ENCODE measurements at places on chromosomes 11 and 22.
A peak's percentile ranks its signal among the peaks of the same experiment; 100 is the strongest.

- no peak for DNase-seq
Measured at GRCh38 chr11:44267006-44267749, 42.8 kb downstream of the ALX4 start.

DNA sequence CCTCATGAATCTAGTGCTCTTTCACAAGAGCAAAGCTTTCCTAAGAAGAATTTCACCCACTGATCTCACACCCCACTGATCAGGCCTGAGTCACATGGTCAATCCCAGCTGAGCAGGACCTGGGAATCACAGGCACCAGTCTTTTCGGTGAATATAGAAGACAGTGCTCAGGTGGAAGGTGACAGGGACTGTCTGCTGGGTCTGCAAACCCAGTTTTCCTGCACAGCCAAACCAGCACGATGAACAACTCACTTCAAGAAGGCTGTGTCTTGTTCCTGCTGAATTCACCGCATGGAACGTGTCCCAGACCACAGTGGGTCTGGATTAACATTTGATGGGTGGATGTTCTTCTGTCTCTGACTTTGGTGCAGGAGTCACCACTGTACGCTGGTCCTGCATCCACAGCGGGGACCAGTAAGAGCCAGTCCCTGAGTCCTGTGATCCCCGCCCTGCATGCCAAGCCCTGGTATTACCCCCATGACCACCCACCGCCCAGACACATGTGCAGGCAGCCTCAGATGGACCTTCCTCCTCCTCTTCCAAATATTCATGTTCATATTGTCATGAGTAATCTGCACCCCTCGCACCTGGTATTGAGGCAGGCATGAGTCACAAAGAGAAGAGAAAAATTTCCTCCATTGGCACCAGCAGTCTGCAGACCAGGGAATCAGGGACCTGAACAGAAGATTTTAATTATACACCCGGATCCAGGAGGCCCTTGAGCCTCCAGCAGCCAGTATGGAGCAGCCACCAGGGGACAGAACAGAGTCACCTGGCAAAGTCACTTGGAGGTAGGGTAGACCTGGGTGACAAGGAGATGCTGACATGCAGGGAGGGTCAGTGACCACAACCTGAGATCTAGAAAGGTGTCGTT, 8.6 kb upstream of the IGLL5 start:
- no peak for DNase-seq

DNA sequence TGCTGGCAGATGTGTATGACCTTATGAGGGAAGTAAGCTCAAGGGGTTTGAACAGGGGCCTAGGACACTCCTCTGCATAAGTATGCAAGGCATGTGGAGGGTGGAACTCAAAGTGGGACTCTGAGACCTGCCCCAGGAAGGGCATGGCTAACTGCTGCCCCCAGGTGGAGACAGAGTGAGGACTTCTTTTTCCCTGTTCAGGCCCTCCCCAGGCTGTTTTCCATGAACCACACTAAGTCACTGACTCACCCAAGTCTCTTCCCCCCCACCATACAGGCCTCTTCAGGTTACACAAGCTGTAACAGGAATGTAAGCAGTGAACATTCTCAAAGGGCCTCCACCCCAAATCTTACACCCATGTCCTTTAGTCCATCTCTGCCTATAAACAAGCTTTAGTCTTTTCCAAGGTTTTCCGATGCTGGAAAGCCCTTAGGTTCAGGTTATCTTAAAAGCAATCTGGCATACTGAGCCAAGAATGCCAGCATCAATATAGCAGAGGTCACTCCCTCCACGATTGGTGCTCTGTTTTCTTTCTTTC, 13.1 kb downstream of the EEF1G start:
- peak; percentile 81 for DNase-seq

DNA sequence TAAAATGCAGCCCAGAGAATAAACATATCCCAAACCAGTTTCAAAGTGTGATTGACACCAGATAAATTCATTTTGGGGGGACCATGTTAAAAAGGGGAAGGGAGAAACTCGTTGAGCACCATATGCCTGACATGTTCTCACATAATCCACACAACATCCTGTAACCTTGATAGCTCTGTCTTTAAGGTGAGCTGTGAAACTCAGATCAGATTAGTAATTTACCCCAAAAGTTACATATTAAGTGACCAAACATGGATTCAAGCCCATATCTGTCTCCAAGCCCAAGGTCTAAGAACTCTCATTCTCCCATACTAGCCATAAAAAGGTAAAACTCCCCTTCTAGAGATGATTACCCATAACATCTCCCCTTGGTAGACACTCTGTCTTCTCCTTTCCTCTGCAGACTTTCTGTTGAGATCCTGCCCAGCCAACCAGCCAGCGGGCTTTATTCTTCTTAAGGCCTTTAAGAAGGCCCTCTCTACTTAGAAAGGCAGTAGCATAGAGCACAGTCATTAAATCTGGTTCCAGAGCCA, 150.7 kb downstream of the CCDC34 start:
- no peak for DNase-seq

DNA sequence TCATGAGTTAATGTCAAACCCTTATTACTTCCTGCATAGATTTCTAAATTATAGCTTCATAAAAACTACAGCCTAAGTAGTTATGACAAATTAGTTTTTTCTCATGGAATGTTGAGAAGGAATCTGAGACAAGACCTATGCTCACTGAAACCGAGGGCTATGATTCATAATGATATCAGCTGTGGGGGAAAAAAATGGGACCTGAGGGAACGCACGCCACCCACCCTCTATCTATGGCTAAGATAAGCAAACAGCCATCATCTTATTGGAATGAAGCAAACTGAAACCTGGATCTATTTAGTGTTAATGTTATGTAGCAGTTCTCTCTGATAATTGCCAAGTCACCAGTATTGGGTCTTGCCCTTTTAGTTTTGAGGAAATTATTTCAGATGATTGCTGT, 906.9 kb upstream of the RAG2 start:
- no peak for DNase-seq

DNA sequence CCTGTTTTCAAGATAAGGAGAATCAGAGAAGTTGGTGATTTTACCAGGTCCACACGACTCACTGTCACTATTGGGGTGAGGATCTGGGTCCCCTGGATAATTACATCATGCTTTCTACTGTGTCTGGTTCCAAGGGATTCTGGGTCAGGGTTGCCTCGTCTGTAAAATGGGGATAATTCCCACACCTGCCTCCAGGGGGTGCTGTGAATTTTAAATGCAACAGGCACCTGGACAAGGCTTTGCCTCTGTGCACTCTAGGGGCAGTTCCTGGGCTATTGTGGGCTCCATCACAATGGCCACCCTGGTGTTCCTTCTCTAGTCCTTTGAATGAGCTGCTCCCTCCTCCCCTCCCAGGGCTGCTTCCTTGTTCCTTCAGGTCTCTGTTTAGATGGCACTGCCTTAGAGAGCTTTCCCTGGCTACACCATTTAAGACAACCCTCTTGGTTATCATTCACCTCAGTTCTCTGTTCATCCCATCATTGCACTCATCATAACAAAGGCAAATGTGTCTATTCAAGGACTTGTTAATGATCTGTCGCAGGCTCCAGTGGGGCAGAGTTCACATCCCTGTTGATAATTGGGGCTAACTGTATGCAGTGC, 178.6 kb downstream of the MIAT start:
- peak; percentile 17 for DNase-seq

DNA sequence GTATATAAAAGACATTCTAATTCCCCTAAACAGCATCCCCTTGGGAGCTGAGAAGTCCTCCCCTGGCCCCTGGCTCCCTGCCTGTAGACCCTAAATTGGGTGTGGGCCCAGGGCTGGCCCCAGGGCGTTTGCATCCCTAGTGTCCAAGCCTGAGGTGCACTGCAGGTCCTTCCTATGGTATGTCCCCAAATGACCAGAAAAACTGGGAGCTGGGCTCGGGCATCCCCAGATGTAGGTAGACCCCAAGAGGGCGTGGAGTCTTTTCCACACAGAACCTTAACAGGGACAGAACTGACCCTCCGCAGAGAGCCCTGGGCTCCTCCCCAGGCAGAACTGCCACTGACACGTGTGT, 782 bp upstream of the OSBPL5 start:
- DNase-seq = no peak

GRCh38 chr11:65906602-65907001, 6.4 kb upstream of the FOSL1 start:
- no peak for DNase-seq

DNA sequence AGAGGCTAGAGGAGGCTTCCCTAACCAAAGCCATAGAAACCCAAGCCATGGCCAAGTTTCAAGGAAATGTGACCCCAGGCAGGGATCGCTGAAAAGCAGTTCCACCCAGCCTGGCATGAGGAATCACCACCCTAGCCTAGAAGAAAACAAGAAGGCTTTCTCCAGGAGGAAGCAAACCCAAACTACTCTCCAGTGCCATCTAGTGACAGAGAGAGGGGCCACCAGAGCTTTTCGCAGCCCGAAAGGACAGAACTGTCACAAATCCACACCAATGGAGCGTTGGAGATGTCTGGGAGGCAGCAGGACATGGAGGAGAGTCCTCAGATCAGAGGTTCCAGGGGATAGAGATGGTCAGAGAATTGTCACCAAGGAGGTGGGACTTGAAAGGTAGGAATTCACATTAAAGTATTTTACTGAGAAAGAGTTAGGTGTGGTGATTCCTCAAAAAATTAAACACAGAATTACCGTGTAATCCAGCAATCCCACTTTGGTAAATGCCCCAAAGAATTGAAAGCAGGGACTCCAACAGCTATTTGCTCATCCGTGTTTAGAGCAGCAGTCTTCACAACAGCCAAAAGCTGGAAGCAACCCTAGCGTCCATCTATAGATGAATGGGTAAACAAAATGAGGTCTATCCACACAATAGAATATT, 67.3 kb upstream of the NUP50 start:
- DNase-seq = peak; percentile 12

DNA sequence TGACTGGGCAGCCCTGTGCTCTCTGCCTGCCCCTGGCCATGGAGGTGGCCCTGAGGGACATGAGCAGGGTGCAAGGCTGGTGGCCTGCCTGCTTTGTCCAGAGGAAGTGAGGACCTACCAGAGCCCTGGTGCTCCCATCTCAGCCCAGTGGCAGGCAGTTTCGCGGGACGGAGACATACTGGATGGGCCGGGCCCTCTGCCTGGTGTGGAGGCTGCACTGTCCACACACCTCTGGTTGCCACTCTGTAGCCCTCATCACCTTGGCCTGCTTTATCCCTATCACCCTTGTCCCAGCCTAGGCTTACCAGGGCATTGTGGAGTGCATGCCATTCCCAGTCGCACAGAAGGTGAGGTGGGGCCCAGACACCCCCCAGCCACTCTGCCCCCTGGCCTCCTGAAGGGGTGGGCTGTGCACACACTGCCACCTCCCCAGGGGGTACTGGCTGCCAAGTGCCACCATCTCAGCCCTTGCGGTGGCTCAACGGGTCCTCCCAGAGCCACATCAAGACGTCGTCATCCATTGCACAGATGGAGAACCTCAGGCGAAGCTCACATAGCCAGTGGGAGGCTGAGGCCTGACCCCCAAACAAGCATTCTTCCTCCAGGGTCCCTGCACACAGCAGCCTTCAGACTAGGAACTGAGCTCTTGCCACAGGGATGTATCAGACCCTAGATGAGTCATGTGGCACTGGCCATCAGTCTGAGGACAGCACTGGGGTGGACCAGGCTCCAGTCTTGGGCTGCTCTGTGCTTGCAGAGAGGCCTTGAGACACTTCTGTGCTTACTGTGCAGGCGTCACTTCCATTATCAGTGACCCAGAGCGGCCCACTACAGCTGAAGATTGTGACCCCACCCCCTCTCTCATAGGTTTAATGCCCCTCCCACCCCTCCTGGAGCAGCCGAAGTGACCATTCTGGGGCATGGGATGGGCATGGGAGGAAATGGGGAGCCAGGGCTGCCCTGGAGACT, 176.1 kb downstream of the IGLL1 start:
- DNase-seq = no peak

DNA sequence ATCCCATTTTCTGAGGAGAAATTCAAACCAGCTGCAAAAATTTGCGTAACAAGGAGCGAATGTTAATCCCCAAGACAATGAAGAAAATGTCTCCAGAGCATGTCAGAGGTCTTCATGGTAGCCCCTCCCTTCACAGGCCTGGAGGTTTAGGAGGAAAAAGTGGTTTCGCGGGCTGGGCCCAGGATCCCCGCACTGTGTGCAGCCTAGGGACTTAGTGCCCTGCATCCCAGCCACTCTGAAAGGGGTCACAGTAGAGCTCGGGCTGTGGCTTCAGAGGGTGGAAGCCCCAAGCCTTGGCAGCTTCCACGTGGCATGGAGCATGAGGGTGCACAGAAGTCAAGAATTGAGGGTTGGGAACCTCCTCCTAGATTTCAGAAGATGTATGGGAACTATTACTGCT, 87.4 kb downstream of the BRD1 start:
- no peak for DNase-seq

DNA sequence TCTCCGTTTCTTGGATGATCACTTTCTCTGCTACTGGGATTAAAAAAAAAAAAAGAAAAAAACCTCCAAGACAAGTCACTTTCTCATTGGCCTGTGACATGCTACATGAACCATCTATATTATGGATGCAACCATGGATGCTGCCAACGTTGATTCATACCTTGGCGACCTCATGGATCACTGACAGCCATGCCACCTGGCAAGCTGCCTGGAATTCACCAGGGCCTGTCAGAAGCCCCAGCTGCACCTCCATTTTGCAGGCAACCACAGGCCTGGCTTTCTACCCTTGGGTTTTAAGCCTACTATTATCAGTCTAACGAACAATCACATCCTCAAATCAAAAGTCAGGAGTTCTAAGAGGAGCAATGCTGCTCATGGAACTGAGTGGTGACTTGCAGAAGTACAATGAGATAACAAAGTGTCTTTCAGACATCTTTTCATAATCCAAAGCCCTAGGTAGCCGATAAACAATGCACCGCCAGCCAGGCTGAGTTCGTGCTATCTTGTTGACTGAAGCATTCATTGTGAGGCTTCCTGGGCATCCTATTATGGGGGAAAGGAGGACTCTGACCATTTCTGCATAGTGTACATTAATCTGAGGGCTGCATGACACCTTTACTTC, 48.0 kb upstream of the CADM1 start:
- no peak for DNase-seq

GRCh38 chr11:80284946-80285785, 844.3 kb upstream of the TENM4 start:
- DNase-seq = no peak

- DNase-seq = no peak
Measured at GRCh38 chr11:7462706-7463105, 22.6 kb upstream of the OLFML1 start.

DNA sequence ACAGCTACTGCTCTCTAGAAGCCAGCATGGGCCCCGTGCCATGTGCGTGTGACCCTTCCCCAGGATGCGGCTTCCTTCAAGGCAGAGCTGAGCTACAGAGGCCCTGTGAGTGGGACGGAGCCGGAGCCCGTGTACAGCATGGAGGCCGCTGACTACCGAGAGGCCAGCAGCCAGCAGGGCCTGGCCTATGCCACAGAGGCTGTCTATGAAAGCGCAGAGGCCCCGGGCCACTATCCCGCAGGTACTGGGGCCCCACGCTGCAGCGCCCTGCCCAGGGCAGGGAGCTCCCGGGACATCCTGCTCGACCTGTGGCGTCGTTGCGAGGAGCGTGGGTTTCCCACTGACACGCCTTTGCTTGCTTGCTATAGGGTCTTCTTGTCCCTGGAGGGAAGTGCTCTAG, 34.7 kb downstream of the CTTN start:
- no peak for DNase-seq
